T-helper 22 cell (primary cell): ENCODE measurements at places on chromosomes 13 and 19.

DNA sequence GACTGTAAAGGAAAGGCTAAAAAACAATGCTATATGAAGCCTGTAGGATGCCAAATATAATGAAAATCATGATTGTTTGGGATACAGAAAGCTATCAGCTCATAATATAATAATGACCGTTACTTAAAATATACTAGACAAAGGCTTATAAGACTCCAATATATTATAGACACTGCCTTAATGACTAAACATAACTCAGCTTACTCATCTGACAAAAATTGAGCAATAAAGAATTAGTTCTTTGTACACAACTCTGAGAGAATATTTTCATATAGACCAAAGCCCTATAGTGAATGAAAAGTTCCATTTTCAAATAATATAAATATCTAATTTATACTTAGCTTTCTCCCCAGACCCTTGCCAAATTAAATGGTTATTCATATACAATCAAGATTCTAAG, 283.3 kb downstream of the DIAPH3 start:
- DNase-seq: no peak

GRCh38 chr19:19637523-19638251, 5.8 kb downstream of the GMIP start:
- no peak for DNase-seq

DNA sequence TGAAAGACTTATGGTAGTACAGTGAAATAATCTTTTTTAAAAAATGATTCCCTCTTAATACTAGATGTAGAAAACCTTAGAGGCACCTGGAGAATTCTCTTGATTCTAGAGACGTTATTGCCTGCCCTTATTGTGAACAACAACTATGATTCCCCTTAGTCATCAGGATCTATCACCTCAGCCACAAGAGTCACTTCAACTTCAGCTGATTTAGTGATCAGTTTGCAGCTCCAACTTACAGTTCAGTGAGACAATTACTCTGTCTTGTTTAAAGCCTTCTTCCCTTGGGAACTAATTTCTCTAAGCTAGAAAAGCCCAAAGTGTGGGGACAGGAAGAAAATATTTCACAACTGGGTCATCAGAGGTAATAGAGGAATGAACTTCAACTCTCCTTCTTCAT, 254.3 kb upstream of the SLITRK1 start:
- DNase-seq: no peak

DNA sequence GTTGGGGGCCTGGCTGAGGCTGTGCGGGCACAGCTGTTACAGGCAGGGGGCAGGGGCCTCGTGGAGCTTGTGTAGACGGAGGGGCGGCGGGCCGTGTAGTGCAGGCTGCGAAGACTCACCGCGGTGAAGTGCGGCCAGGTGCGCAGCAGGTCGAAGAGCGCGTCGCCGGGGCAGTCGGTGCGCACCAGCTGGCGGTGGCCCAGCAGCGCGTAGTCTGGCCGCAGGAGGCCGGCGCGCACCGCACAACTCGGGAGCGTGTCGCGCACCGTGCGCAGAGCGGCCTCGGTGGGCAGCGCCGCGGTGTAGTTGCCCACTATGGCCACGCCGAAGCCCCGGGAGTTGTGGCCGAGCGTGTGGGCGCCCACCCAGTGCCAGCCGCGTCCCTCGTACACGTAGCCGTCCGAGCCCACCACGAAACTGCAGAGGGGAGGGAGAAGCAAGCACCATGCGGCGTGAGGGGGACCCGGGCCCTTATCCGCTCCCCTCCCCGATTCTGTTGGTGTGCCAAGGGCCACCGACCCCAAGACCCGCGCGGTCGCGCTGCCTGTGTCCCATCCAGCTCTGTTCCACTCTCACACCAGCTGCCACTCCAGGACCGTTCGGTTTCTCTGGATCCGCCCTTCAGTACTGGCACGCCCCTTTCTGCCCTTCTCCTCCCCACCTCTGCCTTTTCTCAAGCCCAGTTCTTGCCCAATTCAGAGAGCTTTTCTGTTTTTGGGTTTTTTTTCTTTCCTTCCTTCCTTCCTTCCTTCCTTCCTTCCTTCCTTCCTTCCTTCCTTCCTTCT, 5.4 kb upstream of the RASAL3 start:
- DNase-seq: no peak

GRCh38 chr19:38880882-38881609, 3.0 kb upstream of the RINL start:
- no peak for DNase-seq

GRCh38 chr13:97496511-97496910, 62.5 kb downstream of the RAP2A start:
- DNase-seq: no peak

- no peak for DNase-seq
Measured at GRCh38 chr13:65943024-65943423, 1287.1 kb downstream of the PCDH9 start.

- DNase-seq: no peak
Measured at GRCh38 chr13:42071672-42072419, 23.4 kb downstream of the DGKH start.

DNA sequence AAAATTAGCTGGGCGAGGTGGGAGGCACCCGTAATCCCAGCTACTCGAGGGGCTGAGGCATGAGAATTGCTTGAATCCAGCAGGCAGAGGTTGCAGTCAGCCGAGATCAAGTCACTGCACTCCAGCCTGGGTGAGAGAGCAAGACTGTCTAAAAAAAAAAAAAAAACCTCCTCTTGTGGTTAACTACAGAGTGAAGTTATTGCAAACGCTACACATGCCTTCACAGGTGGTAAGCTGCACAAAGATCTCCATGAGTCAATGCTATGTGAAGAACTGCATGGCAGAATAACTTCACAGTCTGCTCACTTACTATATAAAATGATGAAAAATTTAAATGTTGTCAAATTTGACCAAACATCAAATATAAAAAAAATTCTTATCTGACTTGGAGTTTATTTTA, 436.8 kb downstream of the FGF14 start:
- no peak for DNase-seq

DNA sequence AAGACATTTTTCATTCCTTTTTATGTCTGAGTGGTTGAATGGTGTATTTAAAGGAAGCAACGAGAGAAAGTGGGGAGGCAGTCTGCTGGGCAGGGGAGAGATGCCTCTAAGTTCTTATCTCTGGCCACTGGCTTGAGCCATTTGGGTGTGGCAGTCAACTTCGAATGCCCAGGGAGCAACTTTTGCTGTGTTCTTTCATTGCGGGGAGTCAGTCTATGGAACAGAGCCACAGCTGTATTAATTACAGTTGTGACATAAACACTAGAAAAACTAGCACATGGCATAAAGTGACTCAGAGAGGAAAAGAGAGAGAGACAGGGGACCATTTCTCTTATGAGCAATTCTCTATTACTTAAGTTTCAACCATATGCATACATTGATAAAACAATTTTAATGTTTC, 40.4 kb upstream of the PDCD5 start:
- DNase-seq: no peak

GRCh38 chr19:46972311-46972710, 47.3 kb upstream of the NPAS1 start:
- DNase-seq: no peak

GRCh38 chr13:74966275-74966674, 515.7 kb downstream of the TBC1D4 start:
- DNase-seq: no peak

DNA sequence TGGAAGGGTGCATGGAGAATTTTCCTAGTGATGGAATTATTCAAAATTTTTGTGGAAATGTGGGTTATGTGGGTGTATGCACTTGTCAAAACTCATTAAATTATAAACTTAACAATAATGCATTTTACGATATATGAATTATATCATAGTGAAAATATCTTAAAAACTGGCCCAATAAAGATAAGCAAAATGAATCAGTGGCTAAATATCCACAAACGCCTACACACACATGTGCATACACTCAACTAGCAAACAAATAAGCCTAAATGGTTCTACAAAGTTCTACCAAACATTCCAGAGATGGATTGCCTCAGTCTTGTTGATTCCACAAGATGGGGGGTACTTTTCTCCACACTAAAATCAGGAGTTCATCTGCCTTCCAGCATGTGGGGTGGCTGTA, 349.5 kb downstream of the TSHZ3 start:
- no peak for DNase-seq

GRCh38 chr13:67228916-67229315, 1.2 kb downstream of the PCDH9 start:
- DNase-seq: no peak

- DNase-seq: no peak
Measured at GRCh38 chr19:18870531-18871172, 25.3 kb downstream of the CERS1 start.

- no peak for DNase-seq
Measured at GRCh38 chr13:26834646-26835045, 74.1 kb upstream of the GPR12 start.

DNA sequence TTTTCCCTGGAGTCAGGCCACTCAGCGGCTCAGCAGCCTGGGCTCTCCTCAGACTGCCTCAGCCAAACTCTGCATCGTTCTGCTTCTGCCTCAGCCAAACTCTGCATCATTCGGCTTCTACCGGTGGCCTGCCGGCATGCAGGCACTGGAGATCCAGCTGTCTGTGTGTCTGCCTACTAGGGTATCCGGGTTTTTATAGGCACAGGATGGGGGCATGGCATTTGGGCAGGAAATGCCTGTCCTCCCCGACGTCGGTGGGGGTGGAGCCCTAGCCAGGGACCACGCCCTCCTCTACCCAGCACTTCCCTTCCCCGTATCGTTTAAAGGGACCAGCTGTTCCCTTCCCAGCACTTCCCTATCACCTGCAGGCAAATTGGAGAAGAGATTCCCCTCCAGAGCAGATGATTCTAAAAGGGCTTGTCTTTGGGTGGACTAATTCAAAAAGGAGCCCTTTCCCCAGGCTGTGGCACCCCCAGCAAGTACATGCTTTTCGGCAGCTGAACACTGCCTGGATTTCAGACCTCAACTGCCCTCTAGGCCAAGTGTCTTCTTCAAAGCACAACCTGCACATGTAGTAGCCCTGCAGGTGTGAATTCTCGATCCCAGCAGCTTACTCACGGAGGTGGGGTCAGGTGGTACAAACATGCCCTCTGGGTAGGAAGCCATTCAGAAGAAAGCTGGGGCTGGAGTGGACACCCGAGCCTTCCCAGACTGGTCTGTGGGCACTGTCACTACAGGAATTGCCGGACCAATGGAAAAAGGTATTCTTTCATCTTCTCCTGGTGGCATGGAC, 25.4 kb upstream of the GPR12 start:
- DNase-seq: peak; percentile 32

DNA sequence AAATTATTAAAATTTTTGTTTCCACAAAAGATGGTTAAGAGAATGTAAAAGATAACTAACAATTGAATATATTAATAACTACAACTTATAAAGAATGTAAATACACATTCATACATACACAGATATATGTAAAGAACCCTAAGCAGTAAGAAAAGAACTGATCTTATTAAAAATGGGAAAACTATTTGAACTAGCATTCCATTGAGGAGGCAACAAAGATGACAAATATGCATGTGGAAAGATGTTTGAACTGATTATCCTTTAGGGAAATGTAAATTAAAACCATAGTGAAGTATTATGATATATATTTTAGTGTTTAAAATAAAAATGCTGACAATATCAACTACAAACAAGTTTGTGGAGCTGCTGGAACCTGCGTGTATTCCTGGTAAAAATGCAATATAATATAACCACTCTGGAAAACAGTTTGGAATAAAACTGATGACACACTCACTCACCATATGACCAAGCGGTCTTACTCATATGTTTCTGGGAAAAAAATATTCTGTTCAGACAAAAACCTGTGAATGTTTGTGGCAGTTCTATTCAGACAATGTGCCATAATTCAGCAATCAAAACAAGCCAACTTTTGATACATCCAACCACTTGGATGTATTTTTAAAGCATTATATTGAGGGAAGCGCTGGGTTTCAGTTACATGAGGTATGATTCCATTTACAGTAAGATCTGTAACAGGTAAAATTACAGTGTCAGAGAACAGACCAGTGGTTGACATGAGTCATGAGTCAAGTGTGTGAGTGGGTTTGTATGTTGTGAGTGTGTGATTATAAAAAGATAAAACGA, 694.4 kb upstream of the SLITRK5 start:
- DNase-seq: no peak

DNA sequence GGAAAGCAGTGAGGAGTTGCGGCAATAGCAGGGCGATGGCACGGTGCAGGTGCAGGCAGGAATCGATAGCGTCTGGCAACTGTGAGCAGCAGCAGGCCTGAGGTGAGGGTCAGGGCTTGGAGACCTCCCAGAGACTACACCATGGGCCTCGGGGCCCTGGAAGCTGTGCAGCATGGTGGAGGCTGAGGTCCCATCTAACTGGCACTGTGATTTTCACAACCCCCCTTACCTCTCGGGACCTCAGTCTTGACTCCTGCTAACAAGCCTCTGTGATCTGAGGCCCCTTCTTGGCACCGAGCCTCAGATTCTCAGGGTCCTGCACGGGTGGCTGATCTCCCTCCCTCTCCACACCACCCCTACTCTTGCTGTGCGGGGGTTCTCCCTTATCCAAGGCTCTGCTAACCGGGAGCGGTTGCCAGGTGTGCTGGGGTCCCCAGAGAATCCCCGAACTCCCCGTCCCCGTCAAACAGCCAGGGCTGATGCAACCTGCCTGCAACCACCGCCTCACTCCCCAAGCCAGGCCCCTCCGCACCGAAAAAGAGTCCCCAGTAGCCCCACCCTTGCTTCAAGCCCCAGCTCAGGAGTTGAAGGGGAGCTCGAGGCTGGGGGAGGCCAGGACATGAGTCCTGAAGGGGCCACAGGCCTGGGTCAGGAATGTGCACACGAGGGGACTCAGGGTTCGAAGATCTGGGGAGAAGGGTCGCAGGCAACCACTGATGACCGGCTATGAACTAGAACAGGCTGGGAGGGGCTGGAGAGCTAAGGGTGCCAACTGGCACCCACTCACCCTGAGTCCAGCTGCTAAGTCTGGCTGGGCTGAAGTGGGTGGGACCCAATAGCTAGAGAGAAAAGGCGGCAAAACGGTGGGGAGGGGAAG, 4.8 kb upstream of the ATF5 start:
- no peak for DNase-seq
